ENCODE measurements at places on chromosomes 7 and 10.
A peak's percentile ranks its signal among the peaks of the same experiment; 100 is the strongest.

DNA sequence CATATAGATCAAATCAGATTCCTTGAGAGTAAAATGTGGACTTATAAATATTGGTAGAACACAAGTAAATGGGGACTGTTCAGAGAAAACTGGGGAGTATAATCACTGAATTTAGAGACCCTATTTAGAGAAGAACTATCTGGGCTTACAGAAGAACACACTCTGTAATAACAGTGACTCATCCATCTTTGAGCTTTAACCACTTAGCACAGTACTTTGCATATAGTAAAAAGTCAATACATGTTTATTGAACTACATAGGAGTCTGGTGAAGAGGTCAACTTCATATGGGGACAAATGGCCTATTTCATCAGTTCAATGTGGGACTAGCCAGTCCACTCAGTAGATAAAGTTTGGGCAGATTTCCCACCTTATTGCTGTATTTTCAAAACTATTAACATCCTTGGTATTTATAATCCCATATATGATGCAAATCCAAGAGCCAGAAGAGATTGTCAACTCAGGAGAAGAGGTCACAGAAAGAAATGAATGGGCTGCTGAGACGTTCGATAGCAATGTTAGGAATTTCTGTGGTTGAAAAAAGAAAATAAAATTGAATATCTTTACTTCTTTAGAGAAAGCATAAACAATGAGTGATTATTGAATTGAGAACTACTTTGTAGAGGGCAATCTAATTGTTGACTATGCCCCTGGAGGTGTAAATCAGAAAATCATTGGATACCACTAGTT lies 119.3 kb upstream of the CACNA2D1 start:
- DNase-seq: peak; percentile 48

DNA sequence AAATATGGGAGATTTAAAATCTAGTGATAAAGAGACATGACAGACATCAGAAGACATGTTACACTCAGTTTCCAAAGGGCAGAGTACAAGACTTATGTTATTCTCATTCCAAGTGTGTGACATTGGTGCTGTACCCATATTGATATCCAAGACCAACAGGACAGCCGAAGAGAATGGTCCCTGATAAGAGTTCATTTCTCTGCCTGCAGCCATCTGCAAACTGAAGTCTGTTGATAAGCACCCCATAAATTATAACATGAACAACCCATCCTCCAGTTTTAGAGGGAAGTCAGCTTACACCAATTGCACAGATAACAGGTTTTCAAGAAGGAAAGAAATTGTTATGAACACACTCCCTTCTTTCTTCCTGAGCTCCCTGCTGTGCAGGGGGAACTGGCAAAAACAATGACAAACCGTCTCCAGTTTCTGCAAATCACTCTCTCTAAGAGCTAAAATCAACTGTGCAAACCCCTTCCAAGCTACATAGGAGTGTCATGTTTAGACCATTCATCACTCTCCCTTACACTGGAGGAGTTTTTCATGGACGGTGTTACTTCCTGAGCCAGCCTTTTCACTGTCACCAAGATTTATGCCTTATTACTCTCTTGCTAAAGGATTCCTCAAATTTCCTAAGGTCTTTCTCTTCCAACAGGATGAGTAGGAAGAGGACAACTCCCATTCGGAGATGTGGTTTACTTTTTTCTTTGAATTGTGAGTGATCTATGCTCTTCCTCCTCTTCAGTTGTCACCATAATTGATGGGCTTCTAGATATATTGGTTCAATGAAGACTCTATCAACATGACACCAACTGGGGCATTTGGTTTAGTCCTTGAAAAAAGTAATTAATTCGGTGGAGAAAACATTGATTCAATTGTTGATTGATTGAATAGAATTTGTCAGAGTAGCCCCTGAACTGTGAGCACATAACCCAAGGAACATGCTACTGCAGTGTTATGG lies 80.3 kb upstream of the FAM171A1 start:
- no peak for DNase-seq

DNA sequence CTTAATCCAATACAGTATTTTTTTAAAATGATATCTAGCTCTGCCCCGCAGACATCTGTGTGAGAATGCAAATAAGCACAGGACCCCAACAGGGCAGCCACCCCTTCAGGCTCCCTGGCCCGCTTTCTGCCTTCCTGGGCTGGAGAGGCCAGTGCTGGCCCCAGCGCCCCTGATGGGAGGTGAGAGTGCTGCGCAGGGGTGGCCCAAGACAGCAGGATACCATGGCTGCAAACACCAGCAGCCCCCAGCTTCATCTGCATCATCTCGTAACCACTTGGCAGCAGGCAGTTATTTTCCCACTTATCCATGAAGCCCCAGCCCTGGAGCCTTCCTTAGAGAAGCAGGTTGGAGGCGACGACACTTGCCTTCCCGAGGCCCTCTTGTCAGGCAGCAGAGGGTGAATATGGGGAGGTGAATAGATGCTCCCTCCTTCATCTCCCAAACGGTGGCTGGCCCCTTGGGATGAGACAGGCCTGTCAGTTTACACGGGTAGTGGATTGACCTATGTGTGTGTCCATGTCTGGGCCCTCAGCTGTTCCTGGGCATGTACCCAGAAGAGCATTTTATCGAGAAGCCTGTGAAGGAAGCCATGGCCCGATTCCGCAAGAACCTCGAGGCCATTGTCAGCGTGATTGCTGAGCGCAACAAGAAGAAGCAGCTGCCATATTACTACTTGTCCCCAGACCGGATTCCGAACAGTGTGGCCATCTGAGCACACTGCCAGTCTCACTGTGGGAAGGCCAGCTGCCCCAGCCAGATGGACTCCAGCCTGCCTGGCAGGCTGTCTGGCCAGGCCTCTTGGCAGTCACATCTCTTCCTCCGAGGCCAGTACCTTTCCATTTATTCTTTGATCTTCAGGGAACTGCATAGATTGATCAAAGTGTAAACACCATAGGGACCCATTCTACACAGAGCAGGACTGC lies 71.2 kb downstream of the ALOX5 start:
- no peak for DNase-seq

GRCh38 chr7:158096582-158096981 lies 491.0 kb downstream of the PTPRN2 start:
- no peak for DNase-seq

GRCh38 chr10:113235508-113235907 lies 285.5 kb downstream of the TCF7L2 start:
- DNase-seq: no peak

DNA sequence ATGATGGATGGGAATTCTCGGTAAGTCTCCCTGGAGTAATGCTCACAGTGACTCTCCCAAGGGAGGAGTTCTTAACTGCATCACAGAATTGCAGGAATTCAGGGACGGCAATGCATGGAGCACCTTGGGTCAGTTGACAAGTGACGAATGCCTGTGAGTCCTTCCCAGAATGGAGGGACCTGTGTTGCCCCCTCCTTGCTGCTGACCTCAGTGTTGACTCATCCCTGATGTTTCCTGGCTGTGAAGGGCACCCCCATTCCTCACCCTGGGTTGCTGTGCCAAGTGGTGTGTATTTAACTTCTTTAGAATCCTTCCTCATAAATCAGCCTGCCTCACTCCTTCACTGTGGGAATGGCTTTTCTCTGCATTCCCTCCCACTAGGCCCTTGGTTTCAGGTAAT lies 98.9 kb downstream of the LRMDA start:
- peak; percentile 92 for DNase-seq

DNA sequence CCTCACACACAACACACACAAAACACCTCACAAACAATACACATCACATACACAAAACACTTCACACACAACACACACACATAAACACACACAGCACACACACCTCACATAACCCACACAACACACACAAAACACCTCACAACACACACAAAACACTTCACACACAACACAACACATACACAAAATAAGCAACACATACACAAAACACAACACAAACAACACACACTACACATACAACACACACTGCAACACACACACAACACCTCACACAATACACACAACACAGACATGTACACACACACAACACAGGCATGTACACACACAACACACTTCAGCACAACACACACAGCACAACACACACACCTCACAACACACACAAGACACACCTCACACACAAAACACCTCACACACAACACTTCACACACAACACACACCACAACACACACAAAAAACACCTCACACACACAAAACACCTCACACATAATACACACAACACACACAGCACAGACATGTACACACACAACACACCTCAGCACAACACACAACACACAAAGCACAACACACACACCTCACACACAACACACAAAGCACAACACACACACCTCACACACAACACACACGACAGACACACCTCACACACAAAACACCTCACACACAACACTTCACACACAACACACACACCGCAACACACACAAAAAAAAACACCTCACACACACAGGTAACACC lies 107.5 kb downstream of the TNS3 start:
- DNase-seq: no peak

DNA sequence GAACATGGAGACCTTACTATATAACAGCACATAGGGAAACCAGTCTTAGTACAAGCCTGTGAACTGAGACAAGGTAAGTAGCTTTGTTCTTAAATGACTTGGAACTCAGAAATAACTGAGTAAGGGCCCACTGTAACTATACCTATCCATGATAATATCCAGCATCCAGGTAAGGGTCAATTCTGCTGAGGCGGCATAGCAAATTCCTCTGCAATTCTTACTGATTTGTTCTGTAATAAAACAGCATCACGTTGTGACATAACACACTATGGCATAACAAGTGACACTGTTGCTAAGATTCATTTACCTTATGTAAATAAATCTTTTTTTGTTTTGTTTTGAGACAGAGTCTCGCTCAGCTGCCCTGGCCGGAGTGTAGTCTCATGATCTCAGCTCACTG lies 97.4 kb downstream of the JMJD1C start:
- DNase-seq: no peak

GRCh38 chr10:47101196-47101595 lies 190.0 kb downstream of the PTPN20 start:
- no peak for DNase-seq

DNA sequence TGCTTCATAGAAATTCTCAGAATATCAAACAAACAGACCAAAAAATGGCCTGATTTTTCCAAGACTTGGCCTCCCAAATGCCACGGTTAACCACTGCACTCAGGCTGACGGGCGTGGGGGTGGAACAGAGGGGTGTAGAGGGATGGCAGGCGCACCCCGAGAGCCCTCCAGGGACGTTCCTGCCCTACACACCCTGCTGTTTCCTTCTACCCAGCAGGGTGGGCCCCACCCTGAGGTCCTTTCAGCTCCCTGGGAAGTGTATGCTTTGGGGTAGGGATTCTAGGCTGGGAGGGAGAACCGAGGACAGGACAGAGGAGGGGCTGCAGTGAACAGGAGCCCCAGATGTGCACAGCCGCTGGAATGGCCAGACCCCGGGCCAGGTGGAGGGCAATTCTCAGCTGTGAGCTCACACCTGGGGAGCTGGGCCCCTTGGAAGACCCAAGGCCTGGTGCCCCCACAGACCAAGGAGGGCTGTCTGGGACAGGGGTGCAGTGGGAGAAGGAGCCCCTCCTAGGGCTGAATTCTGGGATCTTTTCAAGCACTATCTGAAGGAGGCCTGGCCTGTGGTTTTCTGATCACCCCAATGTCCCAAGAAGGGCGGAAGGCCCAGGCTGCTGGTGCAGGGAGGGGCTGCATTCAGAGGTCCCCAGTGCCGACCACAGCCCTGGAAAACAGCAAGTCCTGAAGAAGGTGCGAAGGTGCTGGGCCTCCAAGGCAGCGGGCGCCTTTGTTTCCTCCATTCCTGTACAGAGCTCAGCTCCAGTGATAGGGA lies 32.9 kb upstream of the INPP5A start:
- DNase-seq: no peak

- DNase-seq: no peak
Measured at GRCh38 chr7:55516409-55516808, 55.9 kb downstream of the VOPP1 start.

DNA sequence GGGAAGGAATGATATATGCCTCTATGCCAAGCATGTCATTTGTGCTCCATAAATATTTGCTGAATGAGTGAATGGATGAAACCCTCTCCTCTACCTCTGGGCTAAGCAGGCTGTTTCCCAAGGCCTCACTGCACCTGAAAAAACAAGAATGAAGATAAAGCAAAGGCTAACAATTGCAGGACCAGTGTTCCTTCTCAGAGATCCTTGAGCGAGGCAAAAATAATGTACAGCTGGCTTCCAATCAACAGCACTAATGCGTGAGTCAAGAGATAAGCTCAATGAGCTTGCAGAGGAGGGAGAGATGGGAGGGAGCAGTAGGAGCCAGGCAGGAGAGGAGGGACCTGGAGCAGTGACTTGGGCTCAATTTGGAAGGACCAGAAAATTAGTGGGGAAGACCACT lies 144.5 kb upstream of the NFE2L3 start:
- DNase-seq: no peak

DNA sequence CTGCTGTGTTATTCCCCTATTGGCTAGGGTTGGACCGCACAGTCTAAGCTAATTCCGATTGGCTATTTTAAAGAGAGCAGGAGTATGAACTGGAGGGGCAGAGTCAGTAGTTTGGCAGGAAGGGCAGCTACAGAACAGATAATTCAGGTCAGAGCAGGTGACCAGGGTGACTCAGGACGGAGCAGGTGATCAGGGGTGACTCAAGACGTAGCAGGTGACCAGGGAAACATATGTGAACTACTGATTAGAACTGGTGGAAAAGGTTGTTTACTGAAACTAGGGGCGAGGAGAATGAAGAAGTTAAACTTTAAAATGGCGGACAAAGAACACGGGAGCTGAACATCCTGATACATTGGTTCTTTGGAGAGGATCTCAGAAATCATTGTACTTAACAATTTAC lies 102.3 kb downstream of the CCDC7 start:
- no peak for DNase-seq

GRCh38 chr7:84002348-84002747 lies 192.2 kb downstream of the SEMA3A start:
- DNase-seq: no peak

- DNase-seq: no peak
Measured at GRCh38 chr10:89773081-89773480, 71.7 kb downstream of the KIF20B start.

Data from HT1080 (cell line).